ENCODE measurements at places on chromosomes 3 and 15.

- ATAC-seq, result no peak
Observed at GRCh38 chr3:155442072-155442471, 148.6 kb upstream of the STRIT1 start.

DNA sequence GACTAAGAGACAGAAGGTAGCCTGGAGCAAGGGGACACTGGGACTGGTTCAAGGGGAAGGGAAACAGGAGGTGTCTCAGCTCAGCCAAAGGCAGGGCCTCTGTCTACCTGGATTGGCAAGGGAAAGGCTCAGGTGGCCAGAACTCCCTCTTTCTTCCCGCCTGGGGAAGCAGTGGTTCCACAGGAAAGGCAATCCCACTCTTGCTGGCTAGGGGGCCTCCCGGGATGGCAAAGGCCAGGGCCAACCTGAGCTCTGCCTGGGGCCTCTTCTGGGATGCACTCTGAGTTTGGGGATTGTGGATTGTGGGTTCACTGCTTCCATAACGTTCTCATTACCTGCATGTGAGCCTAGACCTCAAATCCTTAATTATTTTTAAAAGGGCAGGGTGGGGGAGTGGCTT, 13.0 kb upstream of the PARP6 start:
- ATAC-seq, result no peak

GRCh38 chr15:38930851-38931572, 366.4 kb upstream of the RASGRP1 start:
- ATAC-seq, result no peak

- ATAC-seq, result peak; percentile 5
Observed at GRCh38 chr3:142723665-142723967, 218 bp upstream of the TRPC1 start.

DNA sequence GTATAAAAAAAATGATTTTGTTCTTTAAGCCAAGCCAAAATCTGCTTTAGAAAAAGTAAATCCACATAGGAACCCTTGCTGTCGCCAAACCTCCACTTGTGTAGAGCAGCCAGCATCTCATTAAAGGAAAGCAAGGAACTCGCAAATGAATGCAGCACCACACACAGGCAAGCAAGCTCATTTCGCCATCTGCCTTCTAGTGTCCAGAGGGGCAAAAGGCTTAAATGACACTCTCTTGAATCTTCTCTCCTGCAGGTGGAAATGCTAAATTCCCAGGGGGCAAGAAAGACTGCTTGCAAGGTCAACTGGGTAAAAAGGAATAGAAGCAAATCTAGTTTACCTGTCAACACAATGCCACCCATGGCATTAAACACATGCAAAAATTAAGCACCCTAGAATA, 2.4 kb downstream of the MB21D2 start:
- ATAC-seq, result peak; percentile 27

DNA sequence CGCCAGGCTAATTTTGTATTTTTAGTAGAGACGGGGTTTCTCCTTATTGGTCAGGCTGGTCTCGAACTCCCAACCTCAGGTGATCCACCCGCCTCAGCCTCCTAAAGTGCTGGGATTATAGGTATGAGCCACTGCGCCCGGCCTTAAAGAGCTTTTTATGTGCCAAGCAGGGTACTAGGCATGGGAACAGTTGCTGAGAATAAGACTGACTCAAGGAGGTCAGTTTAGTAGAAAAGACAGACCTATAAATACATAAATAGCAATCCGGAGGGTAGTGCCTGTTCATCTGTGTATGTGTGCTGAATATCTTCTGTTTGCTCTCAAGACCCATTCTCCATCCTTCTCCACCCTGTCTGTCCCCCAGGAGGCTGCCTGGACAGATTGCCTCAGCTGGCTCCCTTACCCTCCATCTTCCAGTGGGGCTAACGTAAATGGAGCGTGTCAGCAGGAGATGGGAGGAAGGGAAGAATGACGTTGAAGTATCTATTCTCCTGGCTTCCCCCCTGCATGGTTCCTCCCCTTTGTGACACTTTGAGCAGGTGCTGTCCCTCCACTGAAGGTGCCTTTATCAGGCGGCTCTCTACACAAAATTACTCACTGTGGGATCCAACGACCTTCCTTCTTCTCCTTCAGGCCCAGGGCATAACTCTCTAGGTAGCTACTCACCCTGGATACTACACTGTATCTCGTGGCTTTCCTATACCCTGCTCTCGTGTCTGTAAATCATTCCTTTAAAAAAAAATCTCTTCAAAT, 31.1 kb downstream of the FBXO40 start:
- no peak for ATAC-seq

DNA sequence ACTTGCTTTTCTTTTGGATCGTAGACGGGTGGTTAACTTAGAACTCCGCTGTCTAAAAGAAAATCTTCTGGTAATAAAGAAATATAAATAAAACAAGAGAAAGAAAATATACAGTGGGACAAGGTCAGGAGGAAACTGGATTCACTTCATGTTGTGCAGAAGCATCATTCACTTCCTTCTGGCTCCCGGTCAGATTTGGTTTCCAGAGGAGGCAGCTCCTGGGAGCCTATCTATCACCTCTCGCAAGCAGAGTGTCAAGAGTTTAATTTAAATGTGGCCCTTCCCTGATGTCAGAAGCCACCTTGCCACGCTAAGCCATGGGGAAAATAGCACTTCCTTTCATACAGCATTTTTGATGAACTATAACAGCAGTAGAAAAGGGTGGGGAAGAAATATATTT, 139.1 kb downstream of the NSMCE3 start:
- ATAC-seq, result peak; percentile 81

GRCh38 chr15:31295658-31296057, 31.0 kb upstream of the KLF13 start:
- peak; percentile 75 for ATAC-seq

DNA sequence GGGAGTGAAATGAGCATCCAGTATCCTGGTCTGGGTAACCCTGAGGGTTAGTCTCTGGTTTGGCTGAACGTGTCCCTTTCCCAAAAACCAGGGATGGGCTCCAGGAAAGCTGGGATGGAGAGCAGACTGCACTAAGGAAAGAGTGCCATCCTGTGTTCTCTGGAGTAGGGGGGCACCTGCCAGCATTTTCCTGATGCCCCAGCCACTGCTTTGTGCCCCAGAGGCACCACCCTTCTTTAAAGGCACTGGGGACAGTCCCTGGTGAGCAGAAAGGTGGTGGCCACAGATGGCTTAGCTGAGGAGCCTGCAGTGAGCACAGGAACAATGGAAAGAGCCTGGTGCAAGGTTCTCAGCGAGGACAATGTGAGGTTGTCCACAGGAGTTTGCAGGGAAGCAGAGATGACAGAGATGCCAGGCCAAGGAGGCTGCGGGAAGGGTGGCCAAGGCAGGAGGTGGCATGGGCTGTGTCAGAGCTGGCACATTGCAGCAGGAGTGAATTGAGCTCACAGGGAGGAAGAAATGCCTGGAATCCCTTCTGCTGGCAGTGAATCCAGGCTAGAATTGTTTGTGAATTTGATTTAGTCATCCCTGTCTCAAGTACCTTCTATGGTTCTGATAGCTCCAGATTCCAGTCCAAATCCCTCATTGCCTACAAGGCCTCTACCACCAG, 39.9 kb downstream of the AMOTL2 start:
- no peak for ATAC-seq

DNA sequence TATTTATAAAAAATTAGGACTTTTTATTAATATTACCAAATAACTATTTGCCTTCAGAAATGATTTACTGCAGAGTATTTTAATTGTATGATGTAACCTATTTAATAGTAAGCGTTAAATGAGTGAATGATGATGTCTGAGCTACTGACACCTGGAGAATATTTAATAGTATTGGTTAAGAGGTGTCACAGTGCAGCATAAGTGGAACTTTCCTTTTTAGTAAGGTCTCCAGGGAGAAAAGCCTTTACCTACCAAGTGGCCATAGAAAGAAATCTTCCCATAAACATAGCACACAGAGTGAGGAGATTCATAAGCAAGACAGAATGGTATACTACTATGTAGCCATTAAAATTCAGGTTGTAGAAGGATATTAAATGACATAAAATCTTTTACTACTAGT, 441.7 kb downstream of the TBL1XR1 start:
- ATAC-seq, result no peak

DNA sequence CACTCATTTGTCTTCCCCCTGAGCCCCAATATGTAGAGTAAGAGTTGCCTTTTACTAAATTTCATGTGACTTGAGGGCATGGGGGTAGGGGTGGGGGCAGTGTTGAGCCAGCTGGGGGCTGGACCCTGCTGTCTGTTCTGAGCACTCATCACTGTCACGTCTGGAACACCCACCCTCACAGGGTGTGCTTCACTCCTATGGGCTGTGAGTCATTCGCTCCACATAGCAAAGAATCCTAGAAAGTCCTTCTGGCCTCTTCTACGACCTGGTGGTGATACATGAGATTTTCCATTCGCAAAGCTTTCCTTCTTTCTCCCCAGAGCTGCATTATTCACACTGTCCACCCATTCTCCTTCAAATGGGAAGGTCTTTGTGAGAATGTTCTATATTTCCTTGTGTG, 43.6 kb upstream of the MGLL start:
- peak; percentile 41 for ATAC-seq

DNA sequence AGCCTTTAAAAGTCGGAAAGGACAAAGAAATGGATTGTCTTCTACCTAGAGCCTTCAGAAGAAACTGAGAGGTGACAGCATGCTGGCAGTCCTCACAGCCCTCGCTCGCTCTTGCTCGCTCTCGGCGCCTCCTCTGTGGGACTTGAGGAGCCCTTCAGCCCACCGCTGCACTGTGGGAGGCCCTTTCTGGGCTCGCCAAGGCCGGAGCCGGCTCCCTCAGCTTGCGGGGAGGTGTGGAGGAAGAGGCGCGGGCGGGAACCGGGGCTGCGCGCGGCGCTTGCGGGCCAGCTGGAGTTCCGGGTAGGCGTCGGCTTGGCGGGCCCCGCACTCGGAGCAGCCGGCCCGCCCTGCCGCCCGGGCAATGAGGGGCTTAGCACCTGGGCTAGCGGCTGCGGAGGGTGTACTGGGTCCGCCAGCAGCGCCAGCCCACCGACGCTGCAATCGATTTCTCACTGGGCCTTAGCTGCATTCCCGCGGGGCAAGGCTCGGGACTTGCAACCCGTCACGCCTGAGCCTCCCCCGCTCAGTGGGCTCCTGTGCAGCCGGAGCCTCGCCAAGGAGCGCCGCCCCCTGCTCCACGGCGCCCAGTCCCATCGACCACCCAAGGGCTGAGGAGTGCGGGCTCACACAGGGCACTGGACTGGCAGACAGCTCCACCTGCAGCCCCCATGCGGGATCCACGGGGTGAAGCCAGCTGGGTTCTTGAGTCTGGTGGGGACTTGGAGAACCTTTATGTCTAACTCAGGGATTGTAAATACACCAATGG, 953.8 kb upstream of the GBE1 start:
- no peak for ATAC-seq

DNA sequence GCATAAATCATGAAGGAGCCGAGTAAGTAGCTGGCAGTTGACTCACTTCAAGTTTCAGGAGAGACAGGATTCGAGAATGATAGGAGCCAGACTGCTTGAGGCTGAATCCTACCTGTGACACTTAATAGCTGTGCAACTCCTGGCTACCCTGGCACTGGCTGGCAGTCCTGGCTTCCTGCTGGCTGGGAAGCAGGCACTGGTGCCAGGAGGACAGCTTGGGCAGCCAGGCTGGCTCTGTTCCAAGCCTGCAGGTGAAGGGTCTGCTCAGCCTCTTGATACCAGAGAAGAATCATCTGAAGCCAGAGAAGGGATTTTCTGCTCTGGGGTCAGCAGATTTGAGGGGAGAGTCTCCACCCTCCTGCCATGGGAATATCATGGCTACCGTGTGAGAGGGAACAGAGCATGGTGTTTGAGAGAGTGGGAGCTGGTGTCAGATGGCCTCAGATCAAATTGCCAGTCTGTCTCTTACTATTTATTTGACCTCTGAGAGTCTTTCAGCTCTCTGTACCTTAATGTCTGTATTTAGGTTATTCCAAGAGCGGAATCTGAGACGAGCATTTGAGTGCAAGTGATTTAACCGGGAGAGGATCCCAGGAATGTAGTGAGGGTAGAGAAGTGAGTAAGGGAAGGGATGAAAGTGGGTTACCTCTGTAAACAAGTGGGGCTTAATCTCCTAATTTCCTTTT, 4.4 kb upstream of the XIRP1 start:
- ATAC-seq, result no peak

DNA sequence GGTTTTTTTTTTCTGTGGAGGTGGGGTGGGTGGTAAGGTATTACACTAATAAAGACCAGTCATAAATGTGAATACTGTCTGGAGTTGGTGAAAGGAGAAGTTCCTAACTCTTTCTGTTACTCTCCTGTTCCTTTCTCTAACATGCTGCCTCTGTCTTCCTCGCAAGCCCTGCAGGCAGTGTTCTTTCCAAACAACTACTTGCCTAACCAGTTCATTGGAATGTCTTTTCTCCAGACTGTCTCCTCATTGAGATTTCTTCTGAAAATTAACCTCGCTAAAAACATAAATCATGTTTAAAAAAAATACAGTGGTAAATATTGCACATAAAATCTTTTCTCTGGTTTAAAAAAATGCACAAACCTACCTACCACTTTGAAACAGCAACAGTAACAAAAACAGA, 135.2 kb downstream of the TP63 start:
- no peak for ATAC-seq

- ATAC-seq, result no peak
Observed at GRCh38 chr15:65028338-65028737, 1.1 kb downstream of the MTFMT start.

DNA sequence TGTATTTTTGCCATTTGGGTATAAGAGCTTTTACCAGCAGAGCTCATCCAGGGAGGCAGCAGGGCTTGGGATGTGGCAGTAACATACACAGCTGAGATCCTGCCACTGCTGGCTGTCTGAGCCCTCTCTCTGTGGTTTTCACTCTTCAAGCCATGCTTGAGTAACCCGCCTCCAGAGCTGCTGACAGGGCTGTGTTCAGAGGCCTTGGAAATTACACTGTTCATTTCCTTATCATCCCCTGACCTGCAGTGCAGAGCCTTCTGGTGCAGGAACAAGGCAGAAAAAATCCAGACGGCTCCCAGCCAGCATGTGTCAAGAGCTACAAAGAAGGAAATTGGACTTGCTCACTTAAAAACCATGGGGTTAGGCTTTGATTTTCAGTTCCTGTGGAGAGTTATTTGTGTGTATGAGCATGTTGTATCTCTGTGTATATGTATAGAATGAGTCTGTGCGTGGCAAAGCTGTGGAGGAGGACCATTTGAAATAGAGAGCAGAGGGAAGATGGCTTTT, 47.0 kb downstream of the ZNF609 start:
- ATAC-seq, result peak; percentile 89

GRCh38 chr3:13876451-13877100, 3.3 kb downstream of the WNT7A start:
- no peak for ATAC-seq

- ATAC-seq, result peak; percentile 13
Observed at GRCh38 chr3:146166826-146167225, 5.8 kb upstream of the PLOD2 start.

GRCh38 chr3:114025451-114025850, 30.9 kb downstream of the CCDC191 start:
- no peak for ATAC-seq

DNA sequence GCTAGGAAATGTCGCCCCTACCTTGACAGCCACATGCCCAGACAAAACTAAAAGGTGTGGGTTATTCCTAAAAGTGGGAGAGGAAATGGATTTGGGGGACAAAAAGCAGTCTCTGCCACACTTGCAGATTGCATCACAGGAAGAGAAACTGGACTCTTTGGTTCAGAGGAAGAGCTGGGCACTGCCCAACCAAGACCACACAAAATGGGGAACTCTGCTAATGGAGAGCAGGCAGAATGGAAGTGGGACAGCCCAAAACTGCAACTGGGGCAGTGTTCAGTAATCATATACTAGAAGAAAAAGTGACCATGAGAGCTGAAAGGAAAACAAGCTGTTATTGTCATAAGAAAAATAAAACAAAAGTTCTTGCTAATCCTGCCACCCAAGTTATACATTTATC, 138.9 kb upstream of the FRMD4B start:
- no peak for ATAC-seq

- peak; percentile 46 for ATAC-seq
Observed at GRCh38 chr15:101250873-101251829, 697 bp downstream of the CHSY1 start.

- no peak for ATAC-seq
Observed at GRCh38 chr15:38863381-38863780, 298.8 kb upstream of the RASGRP1 start.
